Stimulated activated CD4-positive, alpha-beta T cell treated with anti-CD3 and anti-CD28 coated beads, Interleukin-12 subunit alpha, Interleukin-12 subunit beta, amount 100 ng/mL, for 24 hours (primary cell): ENCODE measurements at places on chromosomes 3 and 15.

DNA sequence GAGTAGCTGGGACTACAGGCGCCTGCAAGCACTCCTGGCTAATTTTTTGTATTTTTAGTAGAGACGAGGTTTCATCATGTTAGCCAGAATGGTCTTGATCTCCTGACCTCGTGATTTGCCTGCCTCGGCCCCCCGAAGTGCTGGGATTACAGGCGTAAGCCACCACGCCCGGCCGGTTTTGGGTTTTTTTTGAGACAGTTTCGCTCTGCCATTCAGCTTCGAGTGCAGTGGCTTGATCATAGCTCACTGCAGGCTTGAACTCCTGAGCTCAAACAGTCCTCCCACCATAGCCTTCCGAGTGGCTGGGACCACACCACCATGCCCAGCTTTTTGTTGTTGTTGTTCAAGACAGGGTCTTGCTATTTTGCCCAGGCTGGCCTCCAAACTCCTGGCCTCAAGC is 16.0 kb upstream of the SCAP start:
- DNase-seq = no peak

GRCh38 chr3:63969876-63970275 is 53.4 kb downstream of the PSMD6 start:
- DNase-seq = no peak

GRCh38 chr3:124438813-124439212 is 291.4 kb upstream of the UMPS start:
- DNase-seq = no peak

GRCh38 chr3:30098243-30098642 is 508.2 kb upstream of the TGFBR2 start:
- DNase-seq = no peak

DNA sequence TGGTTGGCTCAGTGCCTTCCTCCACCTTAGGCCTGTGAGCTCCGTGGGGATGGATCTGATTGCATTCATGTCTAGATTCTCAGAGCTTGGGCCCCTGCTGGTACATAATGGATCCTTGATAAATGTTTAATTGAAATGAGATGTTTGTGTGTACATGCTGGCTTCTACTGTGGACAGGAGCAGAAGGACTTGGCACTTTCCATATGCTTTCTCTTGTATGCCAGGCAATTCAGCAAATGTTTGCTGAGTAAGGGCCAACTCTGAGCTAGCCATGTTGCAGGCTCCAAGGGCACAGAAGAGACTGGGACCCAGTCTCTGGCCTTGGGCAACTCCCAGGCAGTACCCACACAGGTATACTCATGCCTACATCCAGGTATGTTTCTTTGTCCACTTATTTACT is 67.0 kb downstream of the RAB11A start:
- DNase-seq = no peak
